ENCODE measurements at places on chromosomes 7 and 10.

DNA sequence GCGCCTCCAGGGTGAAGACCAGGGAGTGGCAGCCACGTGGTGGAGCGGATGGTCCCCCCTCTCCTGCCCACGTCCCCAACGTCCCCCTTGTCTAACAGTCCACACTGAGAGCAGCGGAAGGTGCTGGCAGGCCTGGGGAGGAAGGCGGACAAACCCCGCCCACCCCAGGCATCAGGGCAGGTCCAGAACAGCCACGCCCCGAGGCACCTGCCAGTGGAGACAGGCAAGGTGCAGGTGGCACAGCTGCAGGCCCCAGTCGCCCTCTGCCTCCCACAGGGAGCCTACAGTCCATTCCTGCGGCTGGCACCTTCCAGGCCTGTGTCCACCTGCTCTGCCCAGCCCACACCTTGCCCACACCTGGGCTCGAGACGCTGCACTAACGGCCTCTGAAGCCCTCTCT is 24.9 kb downstream of the CYP2W1 start:
- DNase-seq: no peak
- no peak overlapping the region for H3K4me3 ChIP-seq
- no peaks in the 10 kb centered on the region for H3K4me1 ChIP-seq
- H3K27me3 ChIP-seq: no peaks in the 10 kb centered on the region
- H3K36me3 ChIP-seq: no peaks in the 10 kb centered on the region

DNA sequence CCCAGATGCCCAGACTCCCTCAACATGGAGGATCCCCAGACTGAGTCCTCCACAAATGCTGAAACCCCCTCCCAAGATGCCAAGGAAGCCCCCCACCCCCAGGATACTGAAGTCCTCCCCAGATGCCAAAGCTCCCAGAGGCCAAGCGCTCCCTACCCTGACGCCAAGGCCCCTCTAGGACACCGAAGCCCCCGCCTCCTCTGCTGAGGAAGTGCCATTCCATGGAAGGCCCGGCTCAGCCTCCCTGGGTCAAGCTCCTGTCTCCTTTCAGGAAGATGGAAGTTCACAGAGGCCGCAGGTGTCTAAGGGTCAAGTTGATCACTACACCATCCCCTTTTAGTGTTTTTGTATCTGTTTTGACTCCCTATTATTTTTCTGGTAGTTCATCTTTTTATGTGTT is 606.8 kb downstream of the DNAJB6 start:
- no peaks in the 10 kb centered on the region for H3K36me3 ChIP-seq
- no peak overlapping the region for H3K27ac ChIP-seq
- peaks cover 5% of the 10 kb centered on the region for H3K4me1 ChIP-seq
- H3K27me3 ChIP-seq: no peaks in the 10 kb centered on the region

DNA sequence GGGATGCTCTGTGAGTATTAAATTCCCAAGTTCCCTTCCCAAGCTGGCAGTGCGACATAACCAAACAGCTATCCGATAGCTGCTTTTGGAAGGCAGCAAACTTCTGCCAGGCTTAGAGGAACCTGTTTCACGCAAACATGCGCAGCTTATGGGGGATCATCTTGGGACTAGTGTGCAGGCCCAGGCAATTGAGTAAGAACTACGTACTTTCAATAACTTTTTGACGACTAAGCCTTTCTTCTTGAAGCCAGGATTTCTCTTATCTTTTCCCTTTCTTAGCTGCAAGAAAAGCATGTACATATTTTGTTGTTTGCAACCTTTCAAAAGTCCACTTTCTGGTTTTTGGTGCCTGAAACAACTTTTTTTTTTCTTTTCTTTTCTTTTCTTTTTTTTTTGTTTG is 28.7 kb upstream of the SEPHS1 start:
- no peaks in the 10 kb centered on the region for H3K36me3 ChIP-seq
- DNase-seq: no peak
- no peaks in the 10 kb centered on the region for H3K27me3 ChIP-seq
- H3K4me3 ChIP-seq: no peak overlapping the region
- no peak overlapping the region for H3K27ac ChIP-seq

- H3K27ac ChIP-seq: no peak overlapping the region
- H3K36me3 ChIP-seq: no peaks in the 10 kb centered on the region
- H3K4me1 ChIP-seq: no peaks in the 10 kb centered on the region
- DNase-seq: no peak
Observed at GRCh38 chr7:46832136-46832535, 749.8 kb downstream of the TNS3 start.

- no peak for DNase-seq
- no peaks in the 10 kb centered on the region for H3K4me1 ChIP-seq
- no peaks in the 10 kb centered on the region for H3K36me3 ChIP-seq
- no peak overlapping the region for H3K4me3 ChIP-seq
- H3K27ac ChIP-seq: no peak overlapping the region
- H3K27me3 ChIP-seq: no peaks in the 10 kb centered on the region
Observed at GRCh38 chr10:118472415-118473304, 122.8 kb downstream of the PRLHR start.

DNA sequence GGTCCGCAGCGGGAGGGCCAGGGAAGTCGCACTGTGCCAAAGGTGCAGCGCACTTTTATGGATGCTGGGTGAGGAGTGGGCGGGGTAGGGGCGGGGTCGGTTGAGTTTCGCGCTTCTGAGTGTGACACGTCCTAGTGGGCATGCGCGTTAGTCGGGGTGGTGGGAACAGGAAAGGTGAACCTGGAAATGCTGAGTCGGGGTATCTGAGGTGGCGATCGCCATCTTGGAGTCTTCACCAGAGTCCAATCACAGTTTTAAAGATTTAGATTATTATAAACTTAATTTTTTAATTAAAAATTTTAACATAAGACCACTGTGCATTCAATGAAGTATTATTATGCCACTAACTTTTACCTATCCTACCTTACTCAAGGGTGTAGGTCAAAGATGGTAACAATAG is 45.7 kb downstream of the ZNF138 start:
- H3K4me1 ChIP-seq: no peaks in the 10 kb centered on the region
- H3K27me3 ChIP-seq: no peaks in the 10 kb centered on the region
- no peak for DNase-seq
- no peaks in the 10 kb centered on the region for H3K36me3 ChIP-seq
- no peak overlapping the region for H3K27ac ChIP-seq

- H3K4me1 ChIP-seq: no peaks in the 10 kb centered on the region
- H3K27me3 ChIP-seq: no peaks in the 10 kb centered on the region
- no peak overlapping the region for H3K4me3 ChIP-seq
- DNase-seq: peak; percentile 27
- no peak overlapping the region for H3K27ac ChIP-seq
- H3K36me3 ChIP-seq: peaks cover 22% of the 10 kb centered on the region
Observed at GRCh38 chr7:774161-775109, 47.4 kb upstream of the PRKAR1B start.

GRCh38 chr7:50308532-50309385 is 4.2 kb downstream of the IKZF1 start:
- DNase-seq: no peak
- peaks cover 21% of the 10 kb centered on the region for H3K27me3 ChIP-seq
- peaks cover 10% of the 10 kb centered on the region for H3K4me1 ChIP-seq
- H3K4me3 ChIP-seq: no peak overlapping the region
- H3K36me3 ChIP-seq: no peaks in the 10 kb centered on the region
